ENCODE measurements at places on chromosomes 12 and 14.

- DNase-seq: no peak
Measured at GRCh38 chr12:20865873-20866272, 55.4 kb downstream of the SLCO1B3 start.

DNA sequence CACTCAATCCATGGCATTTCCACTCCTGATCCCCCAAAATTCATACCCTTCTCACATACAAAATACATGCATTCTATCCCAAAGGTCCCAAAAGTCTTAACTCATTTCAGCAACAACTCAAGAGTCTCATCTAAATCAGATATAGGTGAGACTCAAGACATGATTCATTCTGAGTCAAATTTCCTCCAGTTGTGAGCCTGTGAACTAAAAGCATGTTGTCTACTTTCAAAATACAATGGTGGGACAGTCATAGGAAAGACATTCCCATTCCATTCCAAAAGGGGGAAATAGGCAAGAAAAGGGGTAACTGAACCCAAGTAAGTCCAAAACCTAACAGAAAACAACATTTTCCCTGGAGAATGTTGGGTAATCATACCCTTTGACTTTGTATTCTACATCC lies 103.3 kb downstream of the C12orf75 start:
- DNase-seq: no peak

- DNase-seq: no peak
Measured at GRCh38 chr12:130713581-130713991, 2.5 kb downstream of the RIMBP2 start.

DNA sequence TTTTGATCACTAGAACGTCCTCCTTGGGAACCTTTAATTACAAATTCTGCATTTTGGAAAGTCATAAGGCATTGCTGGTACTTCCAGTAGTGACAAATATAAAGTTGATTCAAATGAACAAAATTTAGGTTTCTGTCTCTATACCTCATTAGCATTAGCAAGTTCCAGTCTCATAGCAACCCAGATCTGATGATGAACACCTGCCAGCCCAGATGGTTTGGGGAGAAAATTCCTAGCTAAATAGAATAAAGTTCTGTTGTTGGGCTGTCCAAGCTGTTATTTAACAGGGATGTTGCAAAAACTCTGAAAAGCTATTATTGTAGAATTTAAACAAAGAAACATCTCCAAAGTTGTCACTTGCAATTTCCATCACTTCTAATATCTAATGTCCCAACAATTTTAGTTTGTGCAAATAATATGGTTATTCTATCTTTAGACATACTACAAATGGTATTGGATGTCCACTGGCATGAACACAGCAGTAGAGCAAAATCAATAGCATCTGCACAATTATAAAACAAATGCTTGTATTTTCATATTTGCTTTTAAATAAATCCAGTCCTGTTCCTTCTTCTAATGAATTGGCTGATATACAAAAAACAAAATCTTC lies 299.4 kb downstream of the SLC16A7 start:
- peak; percentile 59 for DNase-seq

GRCh38 chr14:36582011-36582873 lies at the start of gene NKX2-8:
TSS of gene NKX2-8 (minus strand) at chr14:36582614. CDS start at chr14:36582389, 225 bp downstream.
- DNase-seq: no peak

DNA sequence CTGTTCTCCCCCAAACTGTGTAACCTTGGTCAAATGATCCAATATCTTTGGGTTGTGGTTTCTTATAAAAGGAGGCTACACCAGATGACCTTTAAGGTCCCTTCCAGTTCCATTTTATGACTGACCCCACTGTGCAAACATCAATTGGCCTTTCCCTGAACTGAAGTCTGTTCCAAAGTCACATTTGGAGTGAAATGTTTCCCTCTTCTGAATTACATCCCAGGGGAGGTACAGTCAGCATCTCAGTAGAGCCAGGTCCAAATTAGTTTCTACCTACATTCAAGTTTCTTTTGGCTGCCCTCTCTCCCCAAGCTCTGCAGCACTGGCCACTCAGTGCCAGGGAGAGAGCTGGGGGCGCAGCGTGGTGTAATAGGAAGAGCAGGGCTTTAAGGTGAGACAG lies 34.4 kb downstream of the LIMA1 start:
- no peak for DNase-seq

GRCh38 chr12:19055589-19055988 lies 73.9 kb upstream of the PLEKHA5 start:
- DNase-seq: no peak

- DNase-seq: no peak
Measured at GRCh38 chr12:57989838-57990237, 48.5 kb downstream of the ATP23 start.

DNA sequence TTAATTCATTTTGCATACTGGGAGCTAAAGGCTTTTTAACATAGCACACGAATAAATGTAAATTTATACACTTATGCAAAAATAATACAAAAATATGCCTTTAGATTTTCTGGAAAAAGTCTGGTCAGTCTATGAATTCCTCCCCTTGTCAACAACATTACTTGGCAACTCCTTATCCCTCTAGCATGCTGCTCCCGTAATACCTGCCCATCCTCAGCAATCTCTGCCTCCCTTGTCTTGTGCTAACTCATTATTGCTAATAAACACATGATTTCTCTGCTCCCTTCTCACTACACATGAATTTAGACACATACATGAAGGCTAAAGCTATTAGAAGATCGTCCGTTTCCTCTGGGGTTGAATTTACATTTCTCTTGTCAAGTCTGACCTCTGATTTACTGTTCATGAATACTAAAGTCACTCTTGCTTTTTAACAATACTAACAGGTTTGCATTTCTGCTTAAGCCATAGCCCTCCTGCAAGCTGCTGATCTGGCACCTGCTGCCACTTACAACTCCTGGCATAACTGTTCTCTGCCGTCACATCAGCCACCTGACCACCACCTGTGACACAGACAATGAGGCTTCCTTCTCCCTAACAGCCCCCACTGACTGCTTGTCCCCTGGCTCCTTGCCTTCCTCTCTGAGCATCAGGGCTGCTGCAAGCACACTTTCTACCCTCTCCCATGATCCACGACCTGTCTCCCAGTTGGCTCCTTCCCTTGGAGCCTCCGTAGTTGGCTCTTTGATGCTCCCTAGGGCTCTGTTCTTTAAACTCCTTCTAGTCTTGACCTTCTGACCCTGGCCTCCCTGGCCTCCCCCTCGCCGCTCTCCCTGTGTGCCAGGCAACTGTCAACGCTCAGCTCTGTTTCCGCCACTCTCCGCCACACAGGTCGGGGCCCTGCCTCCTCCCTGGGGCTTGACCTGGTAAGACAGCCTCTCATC lies 177.6 kb downstream of the CALM1 start:
- DNase-seq: no peak

- DNase-seq: no peak
Measured at GRCh38 chr12:75809746-75810145, 221.8 kb downstream of the PHLDA1 start.

GRCh38 chr14:42090122-42090521 lies 483.4 kb downstream of the LRFN5 start:
- DNase-seq: no peak

GRCh38 chr14:59897757-59898383 lies 22.1 kb upstream of the LRRC9 start:
- peak; percentile 68 for DNase-seq

GRCh38 chr14:95387826-95388445 lies 68.2 kb upstream of the CLMN start:
- no peak for DNase-seq

- no peak for DNase-seq
Measured at GRCh38 chr12:46108721-46109120, 118.3 kb upstream of the SCAF11 start.

- no peak for DNase-seq
Measured at GRCh38 chr12:66119229-66119869, 11.2 kb downstream of the LLPH start.

GRCh38 chr14:75822522-75823141 lies 159.2 kb downstream of the TGFB3 start:
- DNase-seq: no peak

DNA sequence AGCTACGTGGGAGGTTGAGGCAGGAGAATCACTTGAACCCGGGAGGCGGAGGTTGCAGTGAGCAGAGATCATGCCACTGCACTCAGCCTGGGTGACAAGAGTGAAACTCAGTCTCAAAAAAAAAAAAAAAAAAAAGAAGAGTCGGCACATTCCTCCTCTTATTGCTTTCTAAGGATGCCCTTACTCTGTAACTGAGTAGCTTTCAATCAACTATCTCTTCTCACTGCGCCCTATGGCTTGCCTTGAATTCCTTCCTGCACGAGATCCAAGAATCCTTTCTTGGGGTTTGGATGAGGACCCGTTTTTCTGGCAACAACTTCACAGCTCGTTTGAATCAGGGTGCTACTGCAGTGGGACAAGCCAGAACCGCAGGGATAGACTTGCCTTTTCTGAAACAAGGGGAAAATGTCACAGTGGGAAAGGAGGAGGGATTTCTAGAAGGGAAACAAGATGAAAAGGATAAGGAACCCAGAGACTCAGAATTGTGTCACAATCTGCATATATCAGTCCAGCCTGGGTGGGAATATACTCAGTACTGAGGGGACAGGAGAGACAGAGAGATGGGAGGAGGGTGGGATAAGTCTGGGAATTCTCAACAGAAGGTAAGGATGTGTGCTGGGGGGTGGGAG lies 16.1 kb upstream of the RND1 start:
- no peak for DNase-seq

DNA sequence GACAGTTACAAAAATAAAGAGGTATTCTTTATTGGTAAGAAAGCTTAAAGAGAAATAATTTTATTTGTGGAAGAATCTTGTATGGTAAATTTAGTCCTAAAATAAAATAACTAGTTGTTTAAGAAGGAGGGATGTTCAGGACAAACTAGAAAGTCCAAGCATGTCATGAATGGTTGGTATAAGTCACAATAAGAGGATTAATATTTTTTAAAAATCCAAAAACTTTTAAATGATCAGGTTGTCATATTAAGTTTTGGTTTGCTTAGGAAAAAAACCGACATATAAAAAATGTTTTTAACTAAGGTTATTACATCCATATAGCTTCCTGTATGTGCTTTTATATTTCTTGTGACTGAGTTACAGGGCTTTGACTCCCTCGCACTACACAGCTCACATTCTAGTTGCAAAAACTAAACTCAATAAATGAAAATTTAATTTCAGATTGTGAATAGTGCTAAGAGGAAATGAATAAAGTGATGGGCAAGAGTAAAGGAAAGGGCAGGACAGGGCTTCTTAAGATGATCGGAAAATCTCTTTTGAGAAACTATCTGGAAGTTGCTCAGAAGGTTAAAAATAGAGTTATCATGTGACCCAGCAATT lies 80.7 kb upstream of the METAP2 start:
- no peak for DNase-seq

All from Ammon's horn (tissue), 1 donor.